ENCODE measurements at places on chromosomes 4 and X.
A peak's percentile ranks its signal among the peaks of the same experiment; 100 is the strongest.

- no peak for DNase-seq
These were observed 981.0 kb upstream of the HS3ST1 start for GRCh38 chr4:12409507-12410190.

GRCh38 chr4:152100379-152101201 is 339.8 kb upstream of the GATB start:
- peak; percentile 65 for DNase-seq

DNA sequence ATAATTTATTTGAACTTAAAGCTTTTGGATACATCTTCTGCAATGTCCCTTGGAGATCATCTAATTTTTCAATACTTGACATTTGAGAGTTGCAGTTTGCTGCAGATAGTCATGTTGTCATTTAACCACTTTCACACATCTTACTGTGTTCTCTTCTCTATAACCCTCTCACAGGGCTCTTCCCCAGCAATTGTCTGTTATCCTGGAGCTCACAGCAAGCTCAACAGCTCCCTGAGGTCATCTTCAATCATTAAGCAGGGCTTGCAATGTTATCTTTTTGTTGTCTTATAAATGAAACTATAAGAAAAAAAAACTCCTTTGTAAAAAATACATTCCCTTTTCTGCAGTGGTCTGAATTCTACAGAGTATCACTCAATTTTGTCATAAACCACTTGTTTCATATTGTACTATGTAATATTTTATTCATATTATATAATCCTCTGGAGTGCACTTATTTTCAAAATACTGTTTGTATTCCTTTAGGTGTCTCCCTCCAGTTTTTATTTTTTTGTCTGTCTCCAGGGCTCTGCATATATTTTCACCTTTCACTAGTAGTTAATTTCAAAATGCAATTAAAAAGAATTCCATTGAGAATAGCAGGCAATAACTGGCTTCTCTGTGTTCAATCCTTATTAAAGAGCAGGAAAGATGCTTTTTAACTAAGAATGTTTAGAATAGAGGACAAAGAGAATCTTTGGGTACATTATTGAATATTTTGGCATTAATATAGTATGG is 106.3 kb upstream of the ARSJ start:
- no peak for DNase-seq

DNA sequence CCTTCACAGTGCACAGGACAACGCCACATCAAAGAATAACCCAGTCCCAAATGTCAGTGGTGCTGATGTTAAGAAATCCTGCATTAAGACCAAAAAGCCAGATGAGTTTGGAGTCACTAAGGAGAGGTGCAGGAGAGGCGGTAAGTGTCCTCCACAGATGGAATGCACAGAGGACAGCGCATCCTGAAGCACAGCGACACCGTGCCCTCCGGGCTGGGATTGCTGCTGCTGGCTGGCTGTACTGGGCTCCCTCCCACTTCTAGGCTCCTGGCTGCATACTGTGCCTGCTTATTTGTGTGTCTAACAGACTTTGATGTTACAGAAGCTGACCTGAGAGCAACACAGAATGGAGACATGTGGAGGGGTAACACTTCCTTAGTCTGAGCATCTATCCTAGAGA is 325.6 kb upstream of the BOD1L1 start:
- no peak for DNase-seq

GRCh38 chr4:121593760-121594159 is 103.0 kb downstream of the ANXA5 start:
- no peak for DNase-seq

DNA sequence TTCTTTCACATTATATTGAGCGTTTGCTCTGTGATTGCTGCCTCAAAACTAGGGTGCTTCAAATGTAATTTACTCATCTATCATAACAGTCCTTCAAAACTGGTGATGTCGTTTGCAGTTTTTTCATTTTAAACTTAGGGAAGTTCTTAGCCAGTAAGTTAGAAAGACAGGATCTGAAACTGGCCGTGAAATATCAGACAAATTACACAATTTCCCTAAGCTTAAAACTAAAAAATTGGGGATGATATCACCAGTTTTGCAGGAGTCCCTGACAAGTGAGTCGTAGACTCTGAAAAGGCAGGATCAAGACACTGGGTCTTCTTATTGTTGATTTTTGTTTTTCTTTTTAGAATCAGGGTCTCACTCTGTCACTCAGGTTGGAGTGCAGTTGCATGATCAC is 44.8 kb downstream of the MOB1B start:
- DNase-seq: no peak

- DNase-seq: no peak
These were observed 197.5 kb downstream of the NAF1 start for GRCh38 chr4:162969194-162969593.

DNA sequence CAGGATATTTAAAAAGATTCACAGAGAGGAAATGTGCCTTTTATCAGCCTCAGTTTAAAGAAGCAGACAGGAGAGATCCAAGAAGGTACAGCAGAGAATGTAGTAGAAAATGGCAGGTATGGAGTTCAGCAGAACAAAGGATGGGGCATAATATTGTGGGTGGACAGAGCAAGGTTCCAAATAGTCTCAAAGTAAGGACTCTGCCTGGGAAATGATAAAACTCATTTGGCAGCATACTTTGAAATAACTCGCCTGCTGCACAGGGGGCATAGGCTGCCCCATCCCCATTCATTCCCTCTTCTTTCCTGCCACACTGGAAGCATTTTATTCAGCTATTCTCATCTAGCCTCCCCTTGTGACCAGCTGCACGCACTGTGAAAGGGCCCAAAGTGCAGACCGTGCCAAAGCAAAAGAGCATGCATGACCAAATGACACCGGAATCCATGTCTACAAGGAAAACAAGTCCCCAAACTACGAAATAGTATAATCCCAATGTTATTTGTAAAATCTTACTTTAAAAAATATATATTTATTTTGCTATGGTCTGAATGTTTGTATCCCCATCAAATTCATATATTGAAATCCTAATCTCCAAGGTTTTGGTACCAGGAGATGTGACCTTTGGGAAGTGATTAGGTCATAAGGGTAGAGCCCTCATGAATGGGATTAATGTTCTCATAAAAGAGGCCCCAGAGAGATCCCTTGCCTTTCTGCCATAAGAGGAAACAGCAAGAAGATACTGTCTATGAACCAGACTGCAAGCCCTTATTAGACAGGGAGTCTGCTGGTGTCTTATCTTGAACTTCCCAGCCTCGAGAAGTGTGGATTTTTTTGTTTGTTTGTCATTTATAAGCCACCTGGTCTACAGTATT is 77.4 kb upstream of the PRSS48 start:
- no peak for DNase-seq

DNA sequence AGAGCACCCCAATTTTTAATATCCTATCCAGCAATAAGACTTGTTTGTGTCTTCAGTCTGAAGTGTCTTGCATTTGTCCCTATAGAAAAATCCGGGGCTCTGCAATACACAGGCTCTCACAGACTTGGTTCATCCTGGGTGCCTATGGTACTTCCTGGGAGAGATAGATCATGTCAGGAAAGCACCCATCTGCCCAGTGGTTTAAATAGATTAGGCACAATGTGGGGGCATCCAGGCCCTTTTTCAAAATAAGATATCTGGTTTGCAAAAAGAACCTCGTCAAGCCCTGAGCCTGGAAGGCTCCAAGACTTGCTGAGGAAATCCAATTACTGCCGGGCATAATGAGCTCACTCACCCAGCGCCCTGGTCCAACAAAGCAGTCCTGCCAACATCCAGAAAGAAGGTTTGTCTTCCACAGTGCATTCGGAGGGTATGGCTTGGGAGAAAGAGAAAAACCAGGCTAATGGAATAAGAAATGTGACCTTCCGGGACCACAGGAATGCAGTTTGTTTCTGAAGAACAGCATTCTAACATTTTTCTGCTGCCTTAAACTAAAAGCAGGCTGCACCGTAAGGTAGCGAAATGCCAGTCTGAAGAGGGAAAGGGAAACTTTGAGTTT is 11.6 kb downstream of the JAKMIP1 start:
- DNase-seq: no peak

DNA sequence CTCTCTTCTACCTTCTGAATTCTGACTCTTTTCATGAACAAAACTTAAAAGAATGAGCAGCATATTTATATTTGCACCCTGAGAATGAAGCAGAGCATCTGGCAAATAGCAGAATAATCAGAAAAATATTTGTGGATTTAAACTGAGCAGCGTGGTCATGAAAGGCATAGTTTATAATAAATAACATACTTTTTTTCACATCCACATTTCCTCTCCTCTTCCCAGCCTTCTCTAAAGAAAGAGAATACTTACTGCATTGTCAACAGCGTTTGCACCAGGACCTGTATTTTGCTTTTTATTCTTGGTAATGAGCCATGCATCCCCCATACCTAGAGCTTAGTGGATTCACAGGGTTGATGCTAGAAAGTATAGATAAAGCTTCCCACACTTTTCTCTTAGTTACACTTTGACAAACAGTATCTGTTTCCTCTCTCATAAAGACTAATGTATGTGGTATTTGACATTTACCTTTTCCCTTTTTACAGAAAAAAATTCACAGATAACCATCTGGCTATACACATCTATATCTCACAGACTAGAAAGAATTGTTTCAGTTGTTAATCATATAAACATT is 131.5 kb downstream of the PRSS12 start:
- DNase-seq: no peak

- DNase-seq: no peak
These were observed 33.5 kb downstream of the PTPN13 start for GRCh38 chr4:86627462-86628135.

DNA sequence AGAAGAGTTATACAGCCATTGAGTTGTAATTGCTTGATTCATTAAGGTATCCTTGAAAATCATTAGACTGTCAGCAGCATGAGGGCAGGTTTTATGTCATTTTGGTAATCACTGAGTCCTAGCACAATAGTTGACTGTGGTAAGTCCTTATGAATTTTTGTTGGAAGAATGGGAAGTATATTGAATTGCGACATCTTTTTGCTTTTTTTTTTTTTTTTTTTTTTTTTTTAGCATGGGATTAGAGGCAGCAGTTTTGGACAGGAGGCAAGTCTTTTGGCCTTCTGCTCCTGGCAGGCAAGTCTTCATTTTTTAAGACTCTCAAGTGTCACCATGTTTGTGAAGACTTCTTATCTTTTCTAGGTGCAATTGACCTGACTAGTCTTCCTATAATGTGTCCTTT is 29.7 kb downstream of the PRRG1 start:
- no peak for DNase-seq

DNA sequence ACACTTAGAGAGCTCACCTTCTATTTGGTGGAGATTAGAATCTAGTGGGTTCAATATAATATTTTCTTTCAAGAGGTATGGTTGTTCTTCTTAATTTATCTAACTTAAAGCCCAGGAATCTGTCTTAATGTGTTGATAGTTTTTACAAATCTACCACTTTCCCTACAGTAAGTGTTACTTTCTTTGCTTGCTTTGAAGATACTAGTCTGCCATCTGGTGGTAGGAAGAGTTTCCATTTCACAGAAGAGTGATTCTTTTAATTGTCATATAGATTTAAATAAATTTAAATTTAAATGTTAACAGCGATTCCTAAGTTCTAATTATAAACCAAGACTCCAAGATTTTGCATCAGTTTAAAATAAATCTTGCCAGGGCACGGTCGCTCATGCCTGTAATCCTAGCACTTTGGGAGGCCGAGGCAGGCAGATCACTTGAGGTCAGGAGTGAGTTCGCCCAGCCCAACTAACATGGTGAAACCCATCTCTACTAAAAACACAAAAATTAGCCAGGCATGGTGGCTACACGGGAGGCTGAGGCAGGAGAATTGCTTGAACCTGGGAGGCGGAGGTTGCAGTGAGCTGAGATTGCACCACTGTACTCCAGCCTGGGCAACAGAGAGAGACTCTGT is 43.5 kb downstream of the NUDT9 start:
- DNase-seq: no peak

DNA sequence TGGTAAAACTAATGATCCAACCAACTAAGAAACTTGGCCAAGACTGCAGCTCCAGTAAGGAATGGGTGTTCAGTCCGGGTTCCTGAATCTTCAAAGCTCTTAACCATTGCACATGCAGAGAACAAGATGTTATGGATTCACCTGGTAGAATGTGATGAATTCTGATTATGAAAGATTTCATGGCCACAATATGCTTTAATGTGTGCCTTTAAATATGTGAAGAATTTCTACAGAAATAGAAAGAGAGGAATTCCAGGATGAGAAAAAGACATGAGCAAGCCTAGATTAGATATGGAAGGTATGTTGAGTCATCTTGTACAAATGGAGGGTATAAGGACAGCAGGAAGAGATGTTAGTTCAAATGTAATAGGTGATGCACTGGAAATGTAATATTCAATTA is 472.2 kb upstream of the TENM3 start:
- DNase-seq: no peak

GRCh38 chrX:54496517-54496852 is 451 bp upstream of the FGD1 start:
- DNase-seq: no peak

GRCh38 chr4:4984186-4984585 is 35.1 kb downstream of the CYTL1 start:
- no peak for DNase-seq

DNA sequence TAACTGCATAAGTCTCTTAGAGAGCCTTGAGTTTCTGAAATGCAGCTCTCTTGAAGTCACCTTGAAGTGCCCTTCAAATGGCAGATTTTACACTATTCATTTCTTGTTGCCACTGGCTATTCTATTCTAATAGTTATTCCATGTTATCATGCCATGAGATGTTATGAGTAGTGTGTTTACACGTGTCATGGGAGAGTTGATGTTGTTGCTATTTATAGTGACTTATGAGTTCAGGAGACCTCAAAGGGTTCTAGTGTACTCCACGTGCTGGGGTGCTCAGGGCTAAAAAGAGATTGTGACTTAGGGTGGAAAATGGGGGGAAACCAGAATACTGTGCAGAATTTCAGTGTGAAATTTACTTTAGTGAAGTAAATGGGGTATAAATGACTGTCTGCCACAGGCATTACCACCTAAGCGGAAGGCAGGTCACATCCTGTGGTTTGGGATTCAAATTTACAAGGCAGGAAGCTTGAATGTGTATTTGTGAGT is 77.1 kb upstream of the SLC4A4 start:
- no peak for DNase-seq

GRCh38 chr4:6049278-6049677 is 31.0 kb upstream of the C4orf50 start:
- DNase-seq: no peak

- peak; percentile 14 for DNase-seq
These were observed 6.1 kb upstream of the ABRAXAS1 start for GRCh38 chr4:83490876-83491450.

DNA sequence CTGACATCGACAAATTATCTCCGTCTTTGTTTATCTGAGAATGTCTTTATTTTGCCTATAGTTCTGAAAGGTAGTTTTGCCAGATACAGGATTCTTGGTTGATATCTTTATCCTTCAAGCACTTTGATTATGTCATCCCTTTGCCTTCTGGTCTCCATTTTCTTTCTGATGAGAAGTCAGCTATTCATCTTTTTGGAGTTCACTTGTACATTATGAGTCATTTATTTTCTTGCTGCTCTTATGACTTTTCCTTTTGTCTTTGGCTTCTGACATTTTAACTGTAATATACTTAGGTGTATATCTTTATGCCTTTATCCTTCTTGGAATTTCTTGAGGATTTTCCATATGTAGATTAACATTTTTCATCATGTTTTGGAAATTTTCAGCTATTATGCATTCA is 51.4 kb downstream of the SHROOM4 start:
- no peak for DNase-seq

- no peak for DNase-seq
These were observed 114.9 kb upstream of the GPRIN3 start for GRCh38 chr4:89422441-89422990.

- DNase-seq: no peak
These were observed 1.4 kb upstream of the CRMP1 start for GRCh38 chr4:5894266-5894665.

GRCh38 chrX:78330540-78330939 is 3.1 kb upstream of the CYSLTR1 start:
- DNase-seq: no peak

- no peak for DNase-seq
These were observed 60.2 kb downstream of the MTMR1 start for GRCh38 chrX:150753357-150753756.
